Upper lobe of left lung (tissue), 6 donors: ENCODE measurements at places on chromosomes 13 and 19. TPM values are rescaled to one million over a fixed set of nuclear protein-coding genes. Genes with fewer than 3 reads are reported as not detected.

Gene MAP4K1
- total RNA-seq = 10.2 TPM

Gene C5AR1
- 54.3 TPM for total RNA-seq

Gene CKAP2
- total RNA-seq = 18.2 TPM

Gene ZIM2
- total RNA-seq = not detected

Gene KIR2DL3
- total RNA-seq = not detected

Gene KLF1
- total RNA-seq = 0.89 TPM

Gene CYP4F3
- 2.1 TPM for total RNA-seq

Gene ZNF90
- 3.5 TPM for total RNA-seq

Gene GARIN5A
- 10.1 TPM for total RNA-seq

Gene PSG7
- not detected for total RNA-seq

Gene SLC25A41
- not detected for total RNA-seq

Gene SPACA6
- 12.7 TPM for total RNA-seq

Gene URAD
- total RNA-seq = not detected

Gene RASGRP4
- 4.4 TPM for total RNA-seq

Gene RHPN2
- total RNA-seq = 14.7 TPM

Gene ODAD3
- 11.1 TPM for total RNA-seq

Gene PLIN4
- total RNA-seq = 1.8 TPM
